ENCODE measurements at places on chromosomes 1 and 21.

- no peak for DNase-seq
Observed at GRCh38 chr1:12778907-12779306, 5.4 kb downstream of the PRAMEF12 start.

- no peak for DNase-seq
Observed at GRCh38 chr1:227911376-227911775, 36.4 kb downstream of the WNT9A start.

DNA sequence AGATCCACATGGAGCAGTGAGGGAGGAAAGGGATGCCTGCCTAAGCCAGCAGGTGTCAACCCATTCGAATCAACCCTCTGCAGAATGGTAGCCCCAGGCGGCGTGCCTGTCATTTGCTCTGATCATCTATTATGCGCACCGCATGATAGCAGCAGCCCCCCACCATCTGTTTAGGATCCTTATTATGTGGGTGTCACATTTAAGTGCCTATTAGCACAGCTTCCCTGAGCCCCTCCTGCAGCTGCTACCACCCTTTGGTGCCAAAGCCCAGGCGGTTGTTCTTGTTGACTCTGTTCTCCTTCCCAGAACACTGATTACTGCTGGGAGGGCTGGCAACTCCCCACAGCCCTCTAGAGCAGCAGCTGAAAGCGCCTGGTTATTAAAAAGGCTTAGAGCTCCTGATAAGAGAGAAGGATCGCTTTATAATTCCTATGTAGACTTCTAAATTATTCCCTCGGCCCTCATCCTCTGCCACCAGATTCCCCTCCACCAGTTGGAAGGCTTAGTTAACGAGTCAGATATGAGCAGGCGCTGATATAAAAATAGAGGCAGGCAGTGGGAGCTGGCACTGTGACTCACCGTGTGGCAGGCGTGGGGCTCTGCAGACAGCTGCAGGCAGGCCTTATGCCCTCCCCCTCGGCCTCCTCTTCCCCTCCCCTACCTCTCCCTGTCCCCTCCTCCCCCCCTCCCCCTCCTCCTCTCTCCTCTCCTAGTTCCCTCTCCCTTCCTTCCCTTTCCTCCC, 23.0 kb downstream of the ACTA1 start:
- peak; percentile 87 for DNase-seq

GRCh38 chr1:192489748-192490147, 85.8 kb upstream of the RGS1 start:
- peak; percentile 96 for DNase-seq

GRCh38 chr1:59070610-59071009, 226.3 kb upstream of the FGGY start:
- no peak for DNase-seq

GRCh38 chr21:38852278-38852677, 46.5 kb downstream of the ETS2 start:
- DNase-seq = no peak

GRCh38 chr1:210626341-210626740, 297.6 kb downstream of the HHAT start:
- no peak for DNase-seq

DNA sequence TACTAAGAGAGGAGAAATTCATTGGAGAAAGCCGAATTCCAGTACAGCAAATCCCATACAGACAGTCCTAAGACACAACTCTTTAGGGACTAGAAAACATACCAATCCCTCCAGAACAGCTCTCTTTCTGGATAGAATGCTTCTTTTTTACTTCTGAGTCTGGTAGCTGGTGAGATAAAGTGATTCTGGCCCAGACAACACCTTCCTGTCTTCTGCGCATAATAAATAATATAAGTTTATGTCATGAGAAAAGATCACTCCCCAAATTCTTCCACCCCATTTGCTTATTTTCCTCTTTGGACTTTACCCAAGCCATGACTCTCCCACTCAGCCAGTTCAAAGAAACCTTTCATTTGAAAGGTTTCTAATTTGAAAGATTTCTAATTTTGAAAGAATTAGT, 98.4 kb downstream of the EDEM3 start:
- DNase-seq = no peak

DNA sequence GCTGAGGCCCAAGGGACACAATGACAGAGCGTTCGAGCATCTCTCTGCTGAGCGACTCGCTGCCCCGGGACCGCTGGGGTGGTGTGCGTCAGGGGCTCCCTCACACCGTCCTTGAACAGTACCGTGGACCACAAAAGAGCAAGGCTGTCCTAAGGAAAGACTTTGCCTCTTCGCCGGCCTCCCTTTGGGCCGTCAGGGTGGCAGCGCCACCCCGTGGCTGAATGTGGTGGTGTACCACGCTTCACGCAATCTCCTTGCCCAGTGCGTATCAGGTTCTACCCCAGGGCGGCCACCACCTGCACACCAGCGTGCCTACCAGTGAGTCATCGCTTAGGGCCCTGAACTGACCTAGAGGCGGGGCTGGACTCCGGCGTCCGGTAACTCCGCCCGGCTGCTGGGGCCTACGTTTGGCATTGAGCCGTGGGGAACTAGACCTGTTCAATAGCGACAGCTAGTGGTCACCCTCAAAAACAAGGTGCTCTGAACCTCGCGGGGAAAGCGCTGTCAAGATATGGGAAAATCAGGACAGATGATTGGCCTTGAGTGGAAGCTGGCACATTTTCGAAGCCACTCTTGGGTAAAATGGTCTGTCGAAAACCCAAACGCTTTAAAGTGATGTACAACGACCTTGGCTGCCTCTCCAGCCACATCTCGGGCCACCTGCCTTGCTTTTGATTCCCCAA, 8.1 kb upstream of the TRAF3IP3 start:
- peak; percentile 90 for DNase-seq

DNA sequence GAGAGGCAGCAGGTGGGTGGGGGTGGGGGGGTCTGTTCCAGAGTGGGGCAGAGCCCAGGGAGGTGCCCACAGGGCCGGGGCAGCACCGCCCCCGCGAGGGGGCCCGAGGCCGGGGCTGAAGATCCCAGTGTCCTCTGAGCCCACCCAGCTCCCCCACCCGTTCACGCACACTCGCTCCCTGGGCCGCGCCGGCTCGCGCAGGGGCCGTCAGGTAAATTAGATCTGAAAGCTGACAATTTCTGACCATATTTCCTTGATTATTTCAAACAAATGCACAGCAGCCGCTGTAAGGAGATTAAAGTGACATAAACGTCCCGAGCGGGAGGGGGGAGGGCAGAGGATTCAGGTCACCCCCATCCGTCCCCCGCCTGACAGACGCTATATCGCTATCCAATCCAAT, 118.0 kb downstream of the CASZ1 start:
- no peak for DNase-seq

DNA sequence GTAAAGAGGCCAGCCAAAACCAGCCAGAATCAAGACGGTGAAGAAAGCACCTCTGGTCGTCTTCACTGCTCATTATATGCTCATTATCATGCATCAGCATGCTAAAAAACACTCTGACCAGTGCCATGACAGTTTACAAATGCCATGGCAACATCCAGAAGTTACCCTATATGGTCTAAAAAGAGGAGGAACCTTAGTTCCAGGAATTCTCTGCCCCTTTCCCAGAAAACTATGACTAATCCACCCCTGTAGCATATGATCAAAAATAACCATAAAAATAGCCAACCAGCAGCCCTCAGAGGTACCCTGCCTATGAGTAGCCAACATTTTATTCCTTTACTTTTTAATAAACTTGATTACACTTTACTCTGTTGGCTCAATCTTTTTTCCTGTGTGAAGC, 34.2 kb upstream of the PBX1 start:
- no peak for DNase-seq

GRCh38 chr1:92404661-92405060, 82.1 kb downstream of the GFI1 start:
- no peak for DNase-seq

DNA sequence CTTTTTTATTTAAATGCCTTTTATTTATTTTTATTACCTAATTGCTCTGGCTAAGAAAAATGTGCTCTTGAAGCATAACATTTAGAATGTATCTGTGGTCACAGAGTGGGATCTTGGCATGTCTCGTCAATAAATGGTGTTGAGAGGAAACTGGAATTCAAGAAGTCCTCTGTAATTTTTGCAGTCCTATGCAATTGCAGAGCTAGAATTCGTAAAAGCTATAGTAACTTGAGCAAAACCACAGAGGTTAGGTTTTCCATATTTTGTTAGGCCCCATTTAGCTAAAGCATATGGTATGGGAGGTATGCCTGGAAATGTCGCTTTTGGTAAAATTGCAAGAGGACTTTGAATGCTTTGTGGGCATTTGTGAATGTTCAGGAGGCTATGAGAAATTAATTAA, 466.7 kb upstream of the NFIA start:
- no peak for DNase-seq

DNA sequence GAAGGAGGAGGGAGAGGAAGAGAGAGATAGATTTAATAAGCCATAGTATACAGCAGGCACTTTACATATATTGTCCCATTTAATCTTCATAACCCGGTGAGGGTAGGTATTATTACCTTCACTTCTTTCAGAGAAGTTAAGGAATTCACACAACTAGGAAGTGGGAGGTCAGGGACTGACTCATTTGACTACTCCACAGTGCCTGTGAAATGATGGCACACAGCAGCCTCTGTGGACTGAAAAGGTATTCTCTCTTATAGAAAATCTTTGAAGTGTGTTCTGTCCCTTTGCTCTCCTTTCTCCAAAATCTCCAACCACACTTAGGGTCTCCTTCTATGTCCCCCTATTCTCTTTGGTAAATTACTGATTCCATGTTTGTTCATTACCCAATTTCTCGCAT, 23.9 kb downstream of the PALMD start:
- DNase-seq = no peak

DNA sequence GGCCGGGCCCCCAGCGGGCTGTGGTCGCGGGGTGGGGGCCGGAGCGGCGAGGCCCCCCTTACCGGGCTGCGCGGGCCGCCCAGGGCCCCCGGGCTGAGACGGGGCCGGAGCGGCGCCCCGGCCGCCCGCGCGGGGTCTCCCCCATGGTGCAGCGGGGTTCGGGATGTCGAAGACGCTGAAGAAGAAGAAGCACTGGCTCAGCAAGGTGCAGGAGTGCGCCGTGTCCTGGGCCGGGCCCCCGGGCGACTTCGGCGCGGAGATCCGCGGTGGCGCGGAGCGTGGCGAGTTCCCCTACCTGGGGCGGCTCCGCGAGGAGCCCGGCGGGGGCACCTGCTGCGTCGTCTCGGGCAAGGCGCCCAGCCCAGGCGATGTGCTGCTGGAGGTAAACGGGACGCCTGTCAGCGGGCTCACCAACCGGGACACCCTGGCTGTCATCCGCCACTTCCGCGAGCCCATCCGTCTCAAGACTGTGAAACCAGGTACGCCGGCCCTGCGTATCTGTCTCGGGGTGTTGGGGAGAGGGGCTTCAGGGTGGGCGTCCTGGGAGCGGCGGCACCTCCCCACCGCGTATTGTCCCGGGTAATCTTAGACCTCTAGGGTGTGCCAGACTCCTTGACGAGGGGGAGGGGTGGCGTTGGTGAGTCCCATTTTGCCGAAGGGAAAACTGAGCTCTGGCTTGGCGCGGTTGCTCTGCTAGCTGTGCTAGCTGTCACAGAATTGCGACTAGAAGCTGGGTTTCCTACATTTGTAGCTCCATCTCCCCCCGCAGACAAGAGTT, 745 bp downstream of the MAGI3 start:
- peak; percentile 25 for DNase-seq

GRCh38 chr1:8077120-8077573, 51.0 kb upstream of the ERRFI1 start:
- DNase-seq = peak; percentile 83

DNA sequence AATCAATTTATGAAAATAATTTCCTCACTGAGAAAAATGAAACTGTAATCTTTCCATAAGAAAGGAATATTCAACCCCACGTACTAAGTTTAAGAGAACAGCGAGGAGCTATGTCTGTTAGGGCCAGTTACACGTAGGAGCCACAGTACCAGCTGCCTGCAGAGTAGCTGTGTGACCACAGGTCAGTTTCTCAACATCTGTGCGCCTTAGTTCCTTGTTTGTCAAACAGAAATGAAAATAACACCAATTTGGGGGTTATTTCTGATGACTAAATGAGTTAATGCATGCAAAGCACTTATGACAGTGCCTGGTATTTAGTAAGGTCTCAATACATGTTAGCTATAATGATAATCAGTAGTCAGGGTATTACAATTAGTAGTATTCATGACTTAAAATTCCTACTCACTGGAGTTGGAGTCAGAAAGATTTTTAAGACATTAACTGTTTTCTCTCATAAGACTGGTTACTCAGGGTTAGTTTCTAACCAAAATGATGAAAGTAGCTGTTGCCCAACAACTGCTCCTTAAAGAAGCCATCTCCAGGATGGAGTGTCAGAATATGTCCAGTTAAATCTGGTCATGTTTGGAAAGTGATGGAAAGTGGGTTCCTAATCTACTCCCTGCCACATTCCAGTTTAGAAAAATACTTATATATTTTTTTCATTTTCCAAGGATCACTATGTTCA, 85.8 kb upstream of the ZNF648 start:
- DNase-seq = peak; percentile 26

DNA sequence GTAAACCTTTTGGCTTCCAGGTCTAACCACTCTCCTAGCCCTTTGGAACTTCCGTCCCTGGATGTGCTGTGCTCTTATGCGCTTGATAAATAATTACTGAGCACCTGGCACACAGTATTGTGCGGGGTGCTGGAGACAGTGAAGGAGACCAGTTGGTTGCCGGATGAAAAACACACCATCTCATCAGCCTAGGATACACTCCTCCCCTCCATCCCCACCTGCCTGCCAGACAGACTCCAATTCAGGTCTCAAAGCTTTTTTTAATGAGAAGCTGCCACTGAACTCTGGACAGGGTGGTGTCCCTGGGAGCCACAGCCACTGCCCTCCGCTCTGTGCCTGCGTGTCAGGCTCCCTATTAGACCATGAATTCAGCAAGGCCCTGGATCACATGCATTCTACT, 9.2 kb downstream of the GNB1 start:
- DNase-seq = no peak

DNA sequence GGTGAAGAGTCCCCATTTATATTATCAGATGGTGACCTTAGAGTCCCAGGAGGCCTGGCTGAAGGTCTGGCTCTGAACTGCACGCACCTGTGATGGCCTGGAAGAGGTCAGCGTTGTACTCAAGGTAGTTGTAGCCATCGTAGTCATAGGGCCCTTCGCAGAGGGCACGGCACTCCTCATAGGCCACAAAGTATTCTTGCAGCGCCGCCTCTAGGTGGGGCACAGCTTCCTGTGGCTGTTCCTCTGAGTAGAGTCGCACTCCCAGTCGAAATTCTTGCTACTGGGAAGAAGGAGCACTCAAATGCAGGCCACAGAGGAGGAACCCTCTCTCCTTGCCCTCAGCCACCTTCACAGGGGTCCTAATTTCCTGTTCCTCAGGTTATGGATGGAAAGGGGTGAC, 7.7 kb downstream of the P3H1 start:
- DNase-seq = no peak

- DNase-seq = no peak
Observed at GRCh38 chr1:245301921-245302320, 147.1 kb downstream of the KIF26B start.

GRCh38 chr1:114833421-114833820, 21.2 kb upstream of the SYCP1 start:
- DNase-seq = no peak

- no peak for DNase-seq
Observed at GRCh38 chr1:160326418-160326817, 16.6 kb downstream of the COPA start.

DNA sequence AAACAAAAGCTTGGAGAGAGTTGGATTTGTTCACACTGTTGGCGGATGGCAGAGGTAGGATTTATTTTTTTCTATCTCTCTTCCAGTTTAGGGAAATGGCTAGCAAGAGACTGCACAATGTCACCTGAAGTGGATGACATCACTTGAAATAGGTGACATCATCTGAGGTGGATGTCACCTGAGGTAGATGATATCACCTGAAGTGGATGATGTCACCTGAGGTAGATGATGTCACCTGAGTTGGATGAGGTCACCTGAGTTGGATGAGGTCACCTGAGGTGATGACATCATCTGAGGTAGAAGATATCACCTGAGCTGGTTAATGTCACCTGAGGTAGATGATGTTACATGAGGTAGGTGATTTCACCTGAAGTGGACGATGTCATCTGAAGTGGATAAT, 413.4 kb downstream of the DSCAM start:
- no peak for DNase-seq
